ENCODE measurements at places on chromosomes 3 and 15. TPM values are rescaled to one million over a fixed set of nuclear protein-coding genes. Genes with fewer than 3 reads are reported as not detected.

ATXN7 gene
- 27.1 TPM for total RNA-seq

DNAH1 gene
- total RNA-seq, result 7.4 TPM

CEP19 gene
- total RNA-seq, result 4.7 TPM

ENTPD3 gene
- total RNA-seq, result not detected

GRCh38 chr3:45807133-45807532 lies 10.8 kb upstream of the SLC6A20 start:
- H3K4me3 ChIP-seq, result no peak overlapping the region
- DNase-seq, result no peak
- H3K27me3 ChIP-seq, result no peaks in the 10 kb centered on the region
- no peaks in the 10 kb centered on the region for H3K36me3 ChIP-seq

DNA sequence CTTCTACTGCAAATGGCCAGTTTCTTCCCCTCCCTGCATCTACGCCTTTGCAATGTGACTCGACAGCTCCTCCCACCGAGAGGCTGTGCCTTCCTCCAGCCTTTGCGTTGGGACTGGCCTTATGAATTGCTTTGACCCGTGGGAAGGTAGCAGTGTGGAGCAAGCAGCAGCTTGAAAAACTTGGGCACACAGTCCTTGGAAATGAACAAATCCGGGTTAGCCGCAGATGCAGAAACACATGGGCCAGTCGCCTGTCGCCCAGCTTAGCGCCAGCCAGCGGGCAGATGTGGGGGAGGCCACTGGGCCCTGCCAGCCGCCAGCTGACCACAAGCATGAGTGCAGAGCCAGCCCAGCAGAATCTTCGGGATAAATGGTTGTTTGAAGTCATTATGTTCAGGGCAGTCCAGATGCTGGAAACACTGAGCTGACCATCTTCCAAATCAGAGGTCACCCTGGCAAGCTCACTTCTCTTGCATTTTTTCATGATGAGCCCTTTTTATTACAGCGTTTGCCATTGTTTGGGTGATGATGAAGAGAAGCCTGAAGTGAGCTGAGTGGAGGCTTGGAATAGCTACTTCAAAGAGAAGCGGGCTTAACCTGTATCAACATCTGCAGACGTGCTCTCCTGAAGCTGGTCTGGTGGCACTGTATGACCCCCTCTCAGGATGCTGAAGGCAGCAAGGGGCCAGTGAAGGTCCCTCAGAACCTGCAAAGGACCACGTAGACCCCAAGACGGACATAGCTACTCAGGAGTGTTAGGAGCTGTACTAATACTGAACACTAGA lies 9.8 kb downstream of the SELENOS start:
- H3K36me3 ChIP-seq, result peaks cover 16% of the 10 kb centered on the region
- no peak for DNase-seq
- H3K4me3 ChIP-seq, result no peak overlapping the region
- no peak overlapping the region for H3K27ac ChIP-seq
- peaks cover 2% of the 10 kb centered on the region for H3K4me1 ChIP-seq

DNA sequence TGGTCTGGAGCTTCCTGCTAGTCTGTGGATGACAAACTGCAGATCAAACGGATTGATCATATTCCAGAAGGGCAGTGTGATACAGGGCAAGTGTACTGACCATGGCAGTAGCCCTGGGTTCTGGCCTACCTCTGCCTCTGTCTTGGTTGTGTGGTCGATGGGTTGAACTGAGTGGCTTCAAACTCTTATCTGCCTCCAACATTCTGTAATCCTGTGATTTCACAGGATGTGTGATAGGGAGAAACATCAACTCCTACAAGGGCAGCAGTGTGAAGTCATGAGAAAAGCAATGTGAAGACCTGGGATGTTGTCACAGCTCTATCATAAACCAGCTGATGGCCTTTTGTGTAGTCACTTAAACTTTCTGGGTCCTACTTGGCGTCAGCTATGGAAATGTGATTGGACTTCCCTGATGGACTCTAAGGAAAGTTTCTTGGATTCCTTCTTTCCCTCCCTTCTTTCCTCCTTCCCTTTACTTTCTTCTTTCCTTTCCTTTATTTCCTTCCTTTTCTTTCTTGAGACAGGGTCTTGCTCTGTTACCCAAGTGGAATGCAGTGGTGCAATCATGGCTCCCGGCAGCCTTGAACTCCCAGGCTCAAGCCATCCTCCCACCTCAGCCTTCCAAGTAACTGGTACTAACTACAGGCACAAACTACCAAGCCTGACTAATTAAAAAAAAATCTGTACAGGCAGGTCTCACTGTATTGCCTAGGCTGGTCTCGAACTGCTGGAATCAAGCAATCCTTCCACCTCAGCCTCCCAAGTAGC lies 114.8 kb downstream of the BBX start:
- DNase-seq, result no peak
- H3K27me3 ChIP-seq, result no peaks in the 10 kb centered on the region
- no peak overlapping the region for H3K4me3 ChIP-seq
- H3K27ac ChIP-seq, result no peak overlapping the region
- peaks cover 2% of the 10 kb centered on the region for H3K36me3 ChIP-seq

DNA sequence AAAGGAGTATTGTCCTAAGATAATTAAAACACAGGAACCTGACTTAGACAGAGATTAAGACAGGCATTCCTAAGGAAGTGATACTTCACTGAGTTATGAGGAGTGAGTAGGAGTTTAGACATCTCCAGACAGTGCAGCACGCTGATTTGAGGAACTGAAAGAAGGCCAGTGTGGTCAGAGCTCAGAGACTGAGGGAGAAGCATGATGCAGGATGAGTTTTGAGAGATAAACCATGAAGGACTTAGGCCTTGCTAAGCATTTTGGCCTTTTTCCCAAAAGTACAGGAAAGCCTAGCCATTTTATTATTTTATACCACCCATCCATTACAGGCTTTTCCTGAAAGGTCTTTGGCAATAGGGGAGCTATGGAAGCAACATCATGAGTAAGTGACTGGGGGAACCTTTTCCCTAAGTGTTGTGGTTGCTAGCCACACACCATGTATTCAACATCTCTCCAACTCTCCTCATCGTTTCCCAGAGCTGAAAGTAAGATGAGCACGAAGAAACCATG lies 375.6 kb upstream of the TPRG1 start:
- H3K36me3 ChIP-seq, result peaks cover 10% of the 10 kb centered on the region
- H3K27ac ChIP-seq, result no peak overlapping the region
- no peak for DNase-seq
- H3K27me3 ChIP-seq, result no peaks in the 10 kb centered on the region
- no peak overlapping the region for H3K4me3 ChIP-seq
- peaks cover 7% of the 10 kb centered on the region for H3K4me1 ChIP-seq

DNA sequence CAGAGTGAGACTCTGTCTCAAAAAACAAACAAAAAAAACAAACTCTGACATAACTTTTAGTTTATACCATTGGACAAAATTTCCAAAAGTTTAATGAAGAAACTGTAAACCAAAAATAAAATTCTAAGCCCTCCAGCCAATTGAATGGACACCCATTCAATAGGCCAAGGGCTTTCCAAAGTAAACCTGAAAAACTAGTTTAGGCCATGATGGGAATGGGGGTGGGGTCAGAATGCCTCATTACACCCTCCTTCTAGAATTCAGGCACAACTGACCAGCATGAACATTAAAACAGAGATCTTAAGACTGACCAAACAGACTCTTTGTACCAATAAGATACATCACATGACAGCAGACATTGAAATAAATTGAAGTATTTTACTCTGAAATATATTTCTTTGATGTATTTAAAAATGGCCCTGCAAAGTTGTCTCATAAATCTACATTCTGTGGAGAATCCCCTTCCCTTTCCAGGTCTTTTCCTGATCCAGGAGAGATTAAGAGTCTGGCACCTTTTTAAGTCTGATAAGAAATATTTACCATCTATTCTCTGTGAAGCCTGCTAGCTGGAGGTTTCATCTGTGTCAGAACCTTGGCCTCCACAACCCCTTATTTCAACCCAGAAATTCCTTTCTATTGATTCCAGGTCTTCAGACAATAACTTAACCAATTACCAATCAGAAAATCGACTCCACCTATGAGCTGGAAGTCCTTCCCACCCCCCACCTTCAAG lies 15.7 kb downstream of the THOC7 start:
- H3K27ac ChIP-seq, result no peak overlapping the region
- H3K36me3 ChIP-seq, result peaks cover 26% of the 10 kb centered on the region
- H3K27me3 ChIP-seq, result no peaks in the 10 kb centered on the region
- H3K4me3 ChIP-seq, result no peak overlapping the region

DNA sequence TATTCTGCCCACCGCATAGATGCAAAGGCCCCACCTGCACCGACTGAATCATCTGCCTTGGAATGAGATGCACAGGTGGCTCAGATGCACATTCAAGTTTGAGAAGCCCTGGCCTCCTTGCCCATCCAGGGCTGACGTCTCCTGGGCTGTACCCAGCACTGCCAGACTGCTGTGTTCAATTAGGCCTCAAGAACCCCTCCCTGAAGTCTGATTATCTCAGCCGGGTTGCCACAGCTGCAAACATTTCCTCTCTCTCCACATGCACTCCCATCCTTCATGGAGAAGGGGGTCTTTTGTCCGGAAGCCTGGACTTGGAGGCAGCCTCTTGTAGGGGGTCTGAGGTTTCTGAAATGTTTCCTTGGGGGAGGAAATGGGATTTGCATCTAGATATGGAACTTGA lies 459.4 kb upstream of the PROK2 start:
- H3K4me3 ChIP-seq, result no peak overlapping the region
- H3K27ac ChIP-seq, result no peak overlapping the region
- H3K36me3 ChIP-seq, result no peaks in the 10 kb centered on the region
- H3K27me3 ChIP-seq, result no peaks in the 10 kb centered on the region

- peaks cover 4% of the 10 kb centered on the region for H3K27me3 ChIP-seq
- no peak overlapping the region for H3K4me3 ChIP-seq
Measured at GRCh38 chr3:122977746-122978466, 49.7 kb downstream of the SEMA5B start.

- H3K4me1 ChIP-seq, result peaks cover 47% of the 10 kb centered on the region
- H3K27ac ChIP-seq, result no peak overlapping the region
- H3K4me3 ChIP-seq, result no peak overlapping the region
- H3K36me3 ChIP-seq, result peaks cover 7% of the 10 kb centered on the region
- H3K27me3 ChIP-seq, result no peaks in the 10 kb centered on the region
Measured at GRCh38 chr3:195401943-195402342, 40.9 kb downstream of the ACAP2 start.

GRCh38 chr3:103195216-103195615 lies 760.4 kb downstream of the ZPLD1 start:
- H3K36me3 ChIP-seq, result no peaks in the 10 kb centered on the region
- no peak overlapping the region for H3K27ac ChIP-seq
- H3K27me3 ChIP-seq, result no peaks in the 10 kb centered on the region
- H3K4me3 ChIP-seq, result no peak overlapping the region
- DNase-seq, result no peak
- no peaks in the 10 kb centered on the region for H3K4me1 ChIP-seq

DNA sequence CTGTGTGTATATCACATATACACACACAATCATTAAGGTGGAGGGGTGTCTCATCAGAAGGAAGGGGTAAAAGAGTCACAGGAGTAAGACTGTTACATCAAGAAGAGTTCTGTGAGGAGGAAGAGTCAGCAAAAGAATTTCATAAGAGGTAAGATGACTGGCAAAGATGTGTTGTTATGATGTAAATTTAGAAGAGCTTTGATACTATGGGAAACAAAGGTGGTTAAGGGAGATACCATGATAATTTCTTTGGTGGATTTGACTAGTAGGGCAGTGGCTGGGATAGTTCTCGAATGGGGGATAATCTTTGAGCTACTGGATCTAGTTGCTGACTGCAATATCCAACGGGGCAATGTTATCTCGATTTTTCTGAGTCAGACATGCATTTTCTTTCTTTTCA lies 61.6 kb downstream of the STAG1 start:
- peaks cover 38% of the 10 kb centered on the region for H3K36me3 ChIP-seq
- no peak overlapping the region for H3K27ac ChIP-seq

DNA sequence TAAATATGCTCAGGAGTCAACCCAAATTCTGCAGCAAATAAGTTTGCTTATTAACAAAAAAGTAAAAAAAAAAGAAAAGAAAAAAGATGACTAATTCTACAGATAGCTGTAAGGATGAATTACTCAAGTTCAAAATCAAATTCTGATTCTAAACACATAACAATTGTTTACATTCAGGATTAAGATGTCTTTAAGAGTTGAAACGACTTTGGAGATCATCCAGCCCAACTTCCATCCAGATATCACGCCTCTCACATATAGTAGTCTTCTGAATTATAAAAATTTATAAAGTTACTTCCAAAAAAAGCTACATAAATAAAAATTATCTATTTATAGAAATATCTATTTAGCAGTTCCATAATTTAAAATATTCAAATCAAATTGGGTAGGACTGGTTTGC lies 39.8 kb downstream of the GYG1 start:
- H3K36me3 ChIP-seq, result peaks cover 17% of the 10 kb centered on the region
- H3K27ac ChIP-seq, result no peak overlapping the region
- H3K27me3 ChIP-seq, result no peaks in the 10 kb centered on the region
- DNase-seq, result no peak
- H3K4me3 ChIP-seq, result no peak overlapping the region

DNA sequence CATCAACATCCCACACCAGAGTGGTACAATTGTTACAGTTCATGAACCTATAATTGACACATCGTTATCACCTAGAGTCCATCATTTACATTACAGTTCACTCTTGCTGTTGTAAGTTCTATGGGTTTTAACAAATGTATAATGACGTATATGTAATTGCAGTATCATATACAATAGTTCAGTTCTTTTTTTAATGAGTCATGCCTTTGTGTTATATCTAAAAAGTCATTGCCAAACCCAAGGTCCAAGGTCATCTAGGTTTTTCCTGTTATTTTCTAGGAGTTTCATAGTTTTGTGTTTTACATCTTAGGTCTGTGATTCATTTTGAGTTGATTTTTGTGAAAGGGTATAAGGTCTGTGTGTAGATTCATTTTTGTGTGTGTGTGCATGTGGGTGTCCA lies 160.9 kb upstream of the GALNT15 start:
- no peak overlapping the region for H3K4me3 ChIP-seq
- no peak overlapping the region for H3K27ac ChIP-seq
- no peaks in the 10 kb centered on the region for H3K4me1 ChIP-seq
- DNase-seq, result no peak
- no peaks in the 10 kb centered on the region for H3K36me3 ChIP-seq

DNA sequence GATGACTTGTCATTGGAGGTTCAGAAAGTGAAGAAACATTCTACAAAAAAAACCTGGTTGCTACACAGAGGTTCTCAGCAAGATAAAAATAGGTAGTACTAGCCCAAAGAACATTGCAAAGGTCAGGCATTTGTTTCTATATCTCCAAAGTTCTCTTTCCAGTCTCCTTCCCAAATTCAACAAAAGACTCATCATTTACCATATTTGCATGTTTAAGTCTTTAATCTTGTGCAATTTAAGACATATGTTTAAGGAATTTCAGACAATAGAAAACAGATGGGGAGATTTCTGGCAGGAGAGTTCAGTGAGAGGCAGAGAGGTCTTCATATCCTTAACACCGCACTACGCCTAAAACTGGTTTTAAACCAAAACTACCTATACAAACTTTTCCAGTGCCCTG lies 173.8 kb upstream of the THBS1 start:
- H3K27ac ChIP-seq, result no peak overlapping the region
- H3K4me3 ChIP-seq, result no peak overlapping the region
- DNase-seq, result no peak
- H3K27me3 ChIP-seq, result peaks cover 15% of the 10 kb centered on the region

- H3K27ac ChIP-seq, result no peak overlapping the region
- no peak overlapping the region for H3K4me3 ChIP-seq
- peaks cover 12% of the 10 kb centered on the region for H3K4me1 ChIP-seq
- no peak for DNase-seq
- H3K36me3 ChIP-seq, result no peaks in the 10 kb centered on the region
- peaks cover 16% of the 10 kb centered on the region for H3K27me3 ChIP-seq
Measured at GRCh38 chr15:52111517-52112202, 915 bp downstream of the BCL2L10 start.

All from activated CD4-positive, alpha-beta T cell treated with anti-CD3 and anti-CD28 coated beads for 36 hours (primary cell).